ENCODE measurements at places on chromosomes 5 and 9.

GRCh38 chr5:73946278-73946677 is 320.3 kb downstream of the ARHGEF28 start:
- DNase-seq = no peak

DNA sequence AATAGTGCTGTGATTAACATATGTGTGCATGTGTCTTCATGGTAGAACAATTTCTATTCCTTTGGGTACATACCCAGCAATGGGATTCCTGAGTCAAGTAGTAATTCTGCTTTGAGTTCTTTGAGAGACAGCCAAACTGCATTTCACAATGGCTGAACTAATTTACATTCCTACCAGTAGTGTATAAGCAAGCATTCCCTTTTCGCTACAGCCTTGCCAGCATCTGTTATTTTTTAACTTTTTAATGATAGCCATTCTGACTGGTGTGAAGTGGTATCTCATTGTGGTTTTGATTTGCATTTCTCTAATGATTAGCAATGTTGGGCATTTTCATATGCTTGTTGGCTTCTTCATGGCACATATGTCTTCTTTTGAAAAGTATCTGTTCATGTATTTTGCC is 308.5 kb downstream of the ARRDC3 start:
- no peak for DNase-seq

- no peak for DNase-seq
These were observed 1.4 kb downstream of the IL9 start for GRCh38 chr5:135894276-135894675.

- no peak for DNase-seq
These were observed 122.0 kb downstream of the GDNF start for GRCh38 chr5:37717613-37718431.

DNA sequence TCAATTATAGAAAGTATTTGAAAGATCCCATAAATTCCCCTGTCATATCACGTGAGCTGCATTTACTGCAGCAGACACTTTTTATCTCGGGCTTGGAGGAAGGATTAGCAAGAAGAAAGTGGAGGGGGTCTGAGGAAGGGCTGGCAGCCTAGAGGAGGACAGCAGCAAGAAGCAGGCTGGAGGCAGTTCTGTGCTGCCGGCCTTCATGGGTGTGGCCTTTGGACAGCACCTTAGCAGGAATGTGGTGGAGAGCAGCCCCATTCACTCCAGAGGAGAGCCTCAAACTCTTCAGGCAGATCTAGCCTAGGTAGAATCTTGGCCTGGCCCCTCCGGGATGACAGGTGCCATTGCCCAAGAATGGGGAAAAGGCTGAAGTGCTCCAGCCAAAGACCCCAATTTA is 89.8 kb upstream of the GABRP start:
- no peak for DNase-seq

- DNase-seq = no peak
These were observed 60.5 kb downstream of the GLDC start for GRCh38 chr9:6584881-6585597.

- DNase-seq = no peak
These were observed 147.0 kb upstream of the ZNF366 start for GRCh38 chr5:72654231-72654630.

GRCh38 chr5:178489271-178489976 is 100.8 kb downstream of the COL23A1 start:
- no peak for DNase-seq

DNA sequence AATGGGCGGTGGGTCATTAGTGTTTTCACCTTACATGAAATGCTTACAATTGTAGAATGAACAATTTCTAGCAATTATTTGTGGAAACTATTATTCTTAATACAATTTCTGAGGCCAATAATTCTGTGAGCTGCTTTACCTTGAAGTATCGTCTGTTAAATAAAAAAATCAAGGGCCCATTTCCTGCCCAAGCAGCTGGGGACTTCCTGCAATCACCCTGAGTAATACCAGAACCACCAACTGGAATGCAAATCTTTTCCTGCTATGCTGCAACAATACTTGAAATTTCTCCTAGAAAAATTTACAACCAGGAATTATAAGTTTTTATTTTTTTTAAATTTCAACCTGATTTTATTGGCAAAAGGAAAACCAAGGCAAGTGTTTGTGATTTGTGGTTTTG is 52.6 kb downstream of the ADAMTS16 start:
- no peak for DNase-seq

GRCh38 chr5:4643190-4643589 is 496.9 kb upstream of the ADAMTS16 start:
- no peak for DNase-seq

- DNase-seq = no peak
These were observed 77.0 kb upstream of the PLPP6 start for GRCh38 chr9:4585135-4585534.

- DNase-seq = no peak
These were observed 14.4 kb downstream of the RXRA start for GRCh38 chr9:134340475-134341160.

- DNase-seq = no peak
These were observed 361.8 kb downstream of the KDM4C start for GRCh38 chr9:7119612-7120011.

GRCh38 chr9:90308691-90309090 is 333.9 kb downstream of the DIRAS2 start:
- no peak for DNase-seq

GRCh38 chr5:167853421-167853820 is 438.0 kb upstream of the WWC1 start:
- no peak for DNase-seq

Measured in stimulated activated CD4-positive, alpha-beta T cell treated with anti-CD3 and anti-CD28 coated beads, Interleukin-1b, Interleukin-23, amount 100 ng/mL, for 24 hours (primary cell).